ENCODE measurements at places on chromosomes 2 and 18.

- DNase-seq: no peak
Observed at GRCh38 chr2:238635647-238636051, 208.9 kb downstream of the ASB1 start.

DNA sequence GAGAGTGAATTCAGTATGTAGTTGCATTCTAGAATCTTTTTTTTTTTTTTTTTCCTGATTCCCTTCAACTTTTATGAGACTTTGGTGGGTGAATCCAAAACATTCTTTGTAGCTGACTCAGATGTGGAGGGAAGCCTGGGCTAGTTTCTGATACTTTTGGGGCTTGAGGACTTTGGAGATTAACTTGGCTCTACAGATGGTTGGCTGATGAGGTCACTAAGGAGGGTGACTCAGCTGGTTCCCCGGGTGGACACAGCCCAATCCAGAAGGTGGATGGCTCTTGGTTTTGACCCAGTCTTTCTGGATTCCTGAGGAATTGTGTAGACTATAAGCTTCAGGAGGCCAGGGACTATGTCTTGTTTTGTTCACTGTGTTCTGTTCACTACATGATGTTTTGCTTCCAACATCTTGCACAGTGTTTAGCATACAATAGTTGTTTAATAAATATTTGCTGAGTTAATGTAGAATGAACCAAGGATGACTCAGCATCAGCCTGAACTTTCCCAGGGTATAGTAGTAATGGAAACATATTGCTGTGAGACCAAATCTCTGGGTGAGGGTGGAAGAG is 30.5 kb downstream of the LAMA3 start:
- no peak for DNase-seq

DNA sequence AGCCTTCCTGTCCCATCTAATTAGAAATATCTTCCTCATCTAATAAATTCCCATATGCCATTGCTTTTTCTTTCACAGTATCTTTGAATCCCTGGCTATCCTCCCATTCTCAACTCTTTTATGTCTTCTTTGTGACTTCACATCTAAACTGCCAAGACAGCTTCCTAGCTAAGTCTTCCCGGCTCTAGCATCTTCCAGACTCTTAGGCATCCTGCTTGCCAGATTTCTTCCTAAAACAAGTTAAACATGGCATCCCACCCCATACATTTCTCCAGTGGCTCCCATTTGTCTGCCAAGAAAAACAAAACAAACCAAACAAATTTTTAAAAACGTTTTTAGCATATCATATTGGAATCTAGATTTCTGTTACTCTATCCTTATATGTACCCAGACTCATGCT is 751.9 kb downstream of the MBD2 start:
- no peak for DNase-seq

DNA sequence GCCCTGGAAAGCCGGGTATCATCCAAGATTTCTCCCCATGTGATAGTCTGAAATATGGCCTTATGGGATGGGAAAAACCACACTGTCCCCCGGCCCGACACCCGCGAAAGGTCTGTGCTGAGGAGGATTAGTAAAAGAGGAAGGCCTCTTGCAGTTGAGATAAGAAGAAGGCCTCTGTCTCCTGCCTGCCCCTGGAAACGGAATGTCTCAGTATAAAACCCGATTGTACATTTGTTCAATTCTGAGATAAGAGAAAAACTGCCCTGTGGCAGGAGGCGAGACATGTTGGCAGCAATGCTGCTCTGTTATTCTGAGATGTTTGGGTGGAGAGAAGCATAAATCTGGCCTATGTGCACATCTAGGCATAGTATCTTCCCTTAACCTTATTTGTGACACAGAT is 26.8 kb downstream of the RUFY4 start:
- no peak for DNase-seq

- no peak for DNase-seq
Observed at GRCh38 chr2:238695538-238695937, 152.3 kb upstream of the TWIST2 start.

- no peak for DNase-seq
Observed at GRCh38 chr18:44238454-44238853, 442.2 kb upstream of the SETBP1 start.

DNA sequence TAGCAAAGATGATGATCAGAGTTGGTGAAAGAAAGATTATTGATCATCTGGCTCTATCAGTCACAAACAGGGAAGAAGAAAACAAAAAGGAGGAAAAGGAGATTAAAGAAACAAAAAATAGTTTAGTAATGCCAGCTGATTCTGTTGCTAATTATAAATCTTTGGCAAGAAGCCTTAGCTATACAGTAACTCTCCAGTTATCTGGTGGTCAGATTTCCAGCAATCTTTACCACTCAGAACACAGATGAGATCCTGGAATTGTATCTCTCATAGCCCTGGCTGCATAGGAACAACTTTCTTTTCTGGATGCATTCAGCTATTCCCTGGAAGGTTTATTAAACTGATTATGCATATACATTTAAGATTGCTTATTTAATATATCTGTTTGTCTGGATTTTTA is 256.8 kb upstream of the ZEB2 start:
- DNase-seq: no peak

GRCh38 chr2:184524551-184525382 is 73.6 kb upstream of the ZNF804A start:
- no peak for DNase-seq

DNA sequence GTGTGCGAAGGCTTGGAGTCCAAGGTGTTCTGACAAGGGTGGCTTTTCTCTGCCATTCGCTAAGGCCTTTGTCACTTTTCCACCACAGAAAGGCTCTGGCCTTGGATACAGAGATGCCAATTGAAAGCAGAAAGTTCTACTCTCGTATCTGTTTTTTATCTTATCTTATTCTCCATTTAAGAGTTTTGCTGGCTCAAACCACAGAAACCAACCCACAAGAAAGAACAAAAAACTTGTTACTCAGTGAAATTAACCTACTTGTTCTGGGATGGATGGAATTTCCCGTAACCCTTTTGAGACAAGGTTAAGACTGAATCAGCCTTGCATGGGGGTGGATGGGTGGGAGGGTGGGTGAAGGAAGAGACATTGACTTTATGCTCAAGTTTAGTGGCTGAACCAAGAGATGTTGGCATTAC is 221.7 kb downstream of the CDH20 start:
- DNase-seq: no peak

DNA sequence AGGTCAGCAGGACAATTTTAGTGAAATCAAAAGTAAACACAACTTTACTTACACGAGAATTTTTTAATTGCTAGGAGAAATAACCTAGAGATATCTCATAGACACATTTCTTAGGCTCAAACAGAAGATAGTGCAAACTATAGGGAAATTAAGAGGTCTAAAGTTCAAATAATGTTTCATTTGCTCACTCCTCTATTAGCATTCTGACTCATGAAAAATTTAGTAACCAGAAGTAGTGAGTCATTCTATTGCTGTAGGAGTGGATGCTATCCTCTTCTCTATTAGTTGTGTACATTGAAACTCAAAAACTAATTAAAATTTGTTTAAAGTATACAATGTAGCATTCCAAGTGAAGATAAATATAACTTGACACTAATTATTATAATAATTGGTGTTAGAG is 908.3 kb upstream of the TMEFF2 start:
- no peak for DNase-seq

- no peak for DNase-seq
Observed at GRCh38 chr2:69353360-69353759, 33.7 kb downstream of the GFPT1 start.

- no peak for DNase-seq
Observed at GRCh38 chr2:152646264-152646663, 71.0 kb downstream of the PRPF40A start.
